Mesenchymal stem cell (in vitro differentiated cells and primary cell): ENCODE measurements at places on chromosomes 13 and 19.

- no peak for DNase-seq
These were observed 722 bp downstream of the PKN1 start for GRCh38 chr19:14433554-14434501.

GRCh38 chr19:38013913-38014580, 107.0 kb downstream of the SIPA1L3 start:
- no peak for DNase-seq

GRCh38 chr19:48391100-48392005, at the start of gene KDELR1:
KDELR1 (minus strand) TSS chr19:48391551; CDS start chr19:48391358, 193 bp downstream.
- peak; percentile 79 for DNase-seq

GRCh38 chr19:55276720-55277430, 3.0 kb downstream of the HSPBP1 start:
- DNase-seq, result no peak

- DNase-seq, result no peak
These were observed 525.1 kb upstream of the NBEA start for GRCh38 chr13:34416971-34417380.

- no peak for DNase-seq
These were observed 1224.4 kb downstream of the EFNB2 start for GRCh38 chr13:105311094-105311493.

- no peak for DNase-seq
These were observed 14.2 kb downstream of the PPP1R12C start for GRCh38 chr19:55103190-55103589.

DNA sequence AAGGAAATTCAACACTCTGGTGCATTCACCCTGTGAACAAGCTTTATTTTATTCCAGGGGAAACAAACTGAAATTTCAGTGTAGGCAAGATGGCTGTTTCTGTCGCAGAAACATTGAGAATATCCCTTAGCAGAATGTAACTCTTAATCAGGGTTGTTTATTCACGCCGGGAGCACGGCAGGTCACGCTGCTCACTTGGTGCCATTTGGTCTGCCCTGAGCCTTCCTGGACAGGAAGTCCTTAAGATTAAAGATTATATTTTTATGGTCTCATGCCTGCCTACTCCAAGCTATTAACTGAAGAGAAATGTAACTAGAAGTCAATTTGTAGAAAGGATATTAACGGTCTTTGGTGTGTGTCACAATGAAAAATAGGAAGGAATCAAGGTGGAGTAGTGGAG, 185.3 kb upstream of the ARGLU1 start:
- peak; percentile 20 for DNase-seq

GRCh38 chr13:110565296-110565695, 3.8 kb upstream of the RAB20 start:
- no peak for DNase-seq

DNA sequence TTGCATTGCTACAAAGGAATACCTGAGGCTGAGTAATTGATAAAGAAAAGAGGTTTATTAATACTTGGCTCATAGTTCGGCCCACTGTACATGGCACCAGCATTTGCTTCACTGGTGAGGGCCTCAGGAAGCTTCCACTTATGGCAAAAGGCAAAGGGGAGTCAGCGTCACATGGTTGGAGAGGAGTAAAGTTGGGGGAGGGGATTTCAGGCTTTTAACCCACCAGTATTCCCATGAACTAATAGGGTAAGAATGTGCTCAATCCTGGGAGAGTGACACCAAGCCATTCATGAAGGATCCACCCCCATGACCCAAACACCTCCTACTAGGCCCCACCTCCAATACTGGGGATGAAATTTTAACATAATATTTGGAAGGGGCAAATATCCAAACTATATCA, 82.5 kb upstream of the MYCBP2 start:
- DNase-seq, result peak; percentile 1

DNA sequence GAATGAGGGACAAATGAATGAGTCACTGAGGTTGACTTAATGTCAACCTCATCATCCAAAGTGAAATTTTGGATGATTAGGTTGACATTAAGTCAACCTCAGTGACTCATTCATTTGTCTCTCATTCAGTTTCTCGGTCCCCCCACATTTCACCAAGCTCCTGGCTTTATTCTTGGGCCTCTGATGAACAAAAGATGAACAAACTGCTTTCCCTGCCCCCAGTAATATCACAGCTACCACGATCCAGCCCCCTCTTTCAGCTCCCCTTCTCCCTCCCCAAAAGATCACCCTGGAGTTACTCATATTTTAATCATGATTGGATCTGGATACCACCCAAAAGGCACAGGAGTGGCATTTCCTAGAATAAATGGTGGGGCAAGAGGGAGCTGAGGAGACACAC, 10.8 kb downstream of the CEACAM18 start:
- DNase-seq, result no peak

- no peak for DNase-seq
These were observed 201.3 kb downstream of the SLITRK6 start for GRCh38 chr13:85597790-85598500.

- peak; percentile 41 for DNase-seq
These were observed at the start of gene RUBCNL for GRCh38 chr13:46387064-46387851. RUBCNL (minus strand) TSS chr13:46387252; CDS start chr13:46372475, 14,777 bp downstream.

- no peak for DNase-seq
These were observed 536.0 kb downstream of the MYO16 start for GRCh38 chr13:109165417-109165904.

DNA sequence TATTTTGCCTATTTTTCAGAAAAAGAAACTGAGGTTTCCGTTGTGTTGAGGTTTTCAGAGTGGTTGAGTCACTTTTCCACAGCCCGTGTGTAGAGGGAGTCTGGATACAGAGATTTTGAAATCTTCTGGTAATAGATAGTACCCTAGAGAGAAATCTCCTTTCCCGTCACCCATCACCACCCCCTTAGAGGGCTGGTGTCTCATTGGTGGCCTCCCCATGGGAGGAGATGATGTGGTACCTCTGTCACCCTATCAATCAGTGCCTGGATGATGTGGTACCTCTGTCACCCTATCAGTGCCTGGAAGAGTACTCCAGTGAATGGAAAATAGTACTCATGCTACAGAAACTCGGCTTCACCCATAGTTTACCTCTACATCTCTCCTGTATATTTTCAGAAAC, 42.2 kb upstream of the SERP2 start:
- peak; percentile 36 for DNase-seq
